Hematopoietic multipotent progenitor cell (in vitro differentiated cells): ENCODE measurements at places on chromosomes 7 and 10. TPM values are rescaled to one million over a fixed set of nuclear protein-coding genes. Genes with fewer than 3 reads are reported as not detected.
A peak's percentile ranks its signal among the peaks of the same experiment; 100 is the strongest.

DNA sequence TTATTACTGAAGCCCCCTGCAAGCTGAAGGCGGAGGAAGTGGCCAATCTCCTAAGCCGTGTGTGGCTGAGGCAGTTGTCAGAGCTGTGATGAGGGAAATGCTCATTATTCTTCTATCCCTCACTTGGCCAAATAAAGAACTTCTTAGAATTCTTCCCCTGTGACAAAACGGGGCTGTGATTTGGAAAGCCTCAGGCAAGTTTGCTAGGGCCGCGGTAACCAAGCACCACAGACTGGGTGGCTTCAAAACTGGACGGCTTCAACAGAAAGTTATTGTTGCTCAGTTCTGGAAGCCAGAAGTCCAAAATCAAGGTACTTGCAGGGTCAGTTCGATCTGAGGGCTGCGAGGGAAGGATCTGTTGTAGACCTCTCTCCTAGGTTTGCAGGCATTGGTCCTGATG is 72.3 kb upstream of the STEAP1B start:
- DNase-seq = no peak

The CALML5 gene
- not detected for total RNA-seq

- no peak for DNase-seq
Observed at GRCh38 chr10:73584737-73585136, 6.4 kb downstream of the USP54 start.

GRCh38 chr7:105838627-105839231 is 37.7 kb downstream of the ATXN7L1 start:
- DNase-seq = no peak

DNA sequence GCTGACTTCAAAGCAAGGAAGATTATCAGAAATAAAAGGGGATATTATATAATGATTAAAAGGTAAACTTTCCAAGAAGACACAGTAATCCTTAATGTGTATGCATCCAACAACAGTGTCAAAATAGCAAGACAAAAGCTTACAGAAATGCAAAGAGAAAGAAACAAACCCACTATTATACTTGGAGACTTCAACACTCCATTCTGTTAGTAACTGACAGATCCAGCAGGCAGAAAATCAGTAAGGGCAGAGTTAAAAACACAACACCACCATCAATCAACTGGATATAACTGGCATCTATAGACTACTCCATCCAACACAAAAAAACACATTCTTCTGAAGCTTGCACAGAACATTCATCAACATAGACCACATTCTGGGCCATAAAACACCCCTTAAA is 103.8 kb downstream of the OR13A1 start:
- no peak for DNase-seq

DNA sequence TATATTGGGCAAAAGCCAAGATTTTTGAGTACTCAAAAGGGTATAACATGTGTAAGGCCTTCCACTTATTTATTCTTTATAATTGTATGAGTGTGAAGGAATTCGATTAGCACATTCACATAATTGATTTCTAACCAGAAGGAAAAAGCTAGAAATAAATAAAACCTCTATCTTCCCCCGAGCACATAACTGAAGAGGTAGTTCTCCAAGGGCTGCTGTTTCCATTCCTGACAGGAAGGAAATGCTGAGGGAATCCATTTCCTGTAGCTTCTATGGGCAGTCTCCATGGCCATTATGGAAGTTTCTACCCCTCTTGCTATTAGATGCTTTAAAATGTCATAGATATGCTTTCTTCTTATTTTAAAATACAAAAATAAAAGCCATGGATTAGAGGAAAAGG is 70.5 kb upstream of the ABCB5 start:
- DNase-seq = no peak

DNA sequence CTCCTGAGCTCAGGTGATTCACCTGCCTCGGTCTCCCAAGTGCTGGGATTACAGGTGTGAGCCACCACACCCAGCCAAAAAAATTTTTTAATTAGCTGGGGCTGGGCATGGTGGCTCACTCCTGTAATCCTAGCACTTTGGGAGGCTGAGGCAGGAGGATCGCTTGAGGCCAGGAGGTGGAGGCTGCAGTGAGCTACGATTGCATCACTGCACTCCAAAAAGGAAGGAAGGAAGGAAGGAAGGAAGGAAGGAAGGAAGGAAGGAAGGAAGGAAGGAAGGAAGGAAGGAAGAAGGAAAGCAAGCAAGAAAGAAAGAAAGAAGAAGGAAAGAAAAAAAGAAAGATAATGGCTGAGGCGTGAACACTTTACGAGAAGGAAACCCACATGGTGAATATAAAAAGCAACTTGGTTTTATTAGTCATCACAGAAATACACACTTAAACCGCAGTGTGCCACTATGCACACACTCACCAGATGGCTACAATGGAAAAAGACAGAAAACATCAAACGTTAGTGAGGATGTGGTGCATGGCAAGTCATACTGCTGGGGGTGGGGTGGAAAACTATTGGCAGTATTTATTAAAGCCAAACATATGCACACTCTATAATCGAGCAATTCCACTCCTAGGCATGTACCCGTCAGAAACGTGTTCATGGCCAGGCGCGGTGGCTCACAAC is 4.4 kb upstream of the CCL26 start:
- DNase-seq = peak; percentile 56

- no peak for DNase-seq
Observed at GRCh38 chr7:5429253-5429856, 5.7 kb upstream of the TNRC18 start.

DNA sequence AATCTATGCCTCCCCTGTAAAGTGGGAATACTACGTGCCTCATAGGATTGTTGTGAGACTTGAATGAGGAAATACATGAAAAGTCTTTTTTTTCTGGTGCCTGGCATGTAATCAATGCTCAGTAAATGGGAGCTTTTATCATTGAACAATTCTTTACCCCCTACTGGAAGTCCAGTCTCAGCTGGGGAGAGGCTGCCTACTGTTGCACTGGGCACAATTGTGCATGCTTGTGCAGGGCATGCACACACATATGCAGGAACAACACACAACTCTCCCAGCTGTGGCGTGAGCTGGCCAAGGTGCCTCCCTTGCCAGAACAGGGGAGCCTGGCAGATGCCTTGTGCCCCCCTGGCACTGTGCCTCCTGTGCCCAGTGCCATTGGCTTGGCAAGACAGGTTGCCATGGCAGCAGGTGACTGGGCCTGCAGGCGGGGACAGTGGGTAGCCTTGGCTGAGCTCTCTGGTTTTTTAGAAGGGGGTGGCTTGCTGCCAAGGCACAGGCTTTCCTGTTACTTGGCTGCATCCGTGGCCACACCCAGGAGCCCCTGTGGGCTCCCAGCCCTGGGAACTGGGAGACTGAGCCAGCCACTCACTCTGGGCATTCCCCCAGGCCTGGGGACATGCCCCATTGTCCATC is 16.1 kb upstream of the PALD1 start:
- DNase-seq = peak; percentile 52

The KCTD7 gene
- total RNA-seq = 3.5 TPM

The PRXL2A gene
- total RNA-seq = 6.5 TPM

The CCDC126 gene
- total RNA-seq = 5.1 TPM

DNA sequence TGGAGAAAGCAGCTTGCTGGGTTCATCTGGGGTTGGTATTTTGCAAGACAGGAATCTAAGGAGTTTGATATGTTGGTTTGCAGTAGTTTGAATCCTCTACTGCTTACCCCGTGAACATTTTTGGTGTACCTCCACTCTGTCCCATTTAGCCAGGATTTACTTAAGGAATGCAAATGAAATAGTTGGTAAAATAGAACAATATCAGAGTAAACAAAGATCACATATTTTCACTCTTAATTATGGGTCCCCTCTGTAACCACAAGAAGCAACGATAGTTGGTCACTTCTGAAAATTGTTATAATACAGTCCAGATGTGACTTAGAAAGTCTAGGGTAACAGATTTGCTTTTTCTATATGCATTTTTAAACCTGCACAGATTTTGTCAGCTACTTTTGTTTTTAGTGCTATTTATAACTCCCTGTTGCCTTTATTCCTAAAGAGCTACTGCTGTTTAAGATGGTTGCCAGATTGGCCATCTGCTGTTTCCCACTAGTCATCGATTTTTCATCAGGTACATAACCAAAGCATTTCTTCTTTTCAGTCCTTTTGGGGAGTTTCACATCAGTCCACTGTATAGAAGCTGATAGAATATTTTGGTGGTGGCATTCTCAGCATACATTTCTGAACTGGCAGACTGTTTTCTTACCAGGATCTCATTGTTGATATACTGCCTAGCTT is 37.6 kb downstream of the MAPK8 start:
- no peak for DNase-seq

DNA sequence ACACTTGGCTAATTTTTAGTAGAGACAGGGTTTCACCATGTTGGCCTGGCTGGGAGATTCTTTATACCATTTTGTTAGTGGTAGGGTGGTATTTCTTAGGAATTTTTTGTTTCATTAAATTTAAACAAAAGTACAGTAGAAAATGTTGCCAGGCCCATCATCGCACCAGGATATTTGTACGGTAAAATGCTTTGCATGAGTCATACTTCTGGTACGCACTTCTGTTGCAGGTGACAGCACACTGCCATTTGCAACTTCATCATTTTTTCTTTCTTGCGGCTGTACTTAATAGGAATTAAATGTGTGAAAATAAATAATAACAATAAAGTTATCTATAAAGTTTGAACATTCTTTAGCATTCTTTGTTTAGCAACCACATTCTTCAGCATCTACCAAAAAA is 195.6 kb downstream of the SKAP2 start:
- DNase-seq = no peak

The ZFAND2A gene
- total RNA-seq = 23.4 TPM

DNA sequence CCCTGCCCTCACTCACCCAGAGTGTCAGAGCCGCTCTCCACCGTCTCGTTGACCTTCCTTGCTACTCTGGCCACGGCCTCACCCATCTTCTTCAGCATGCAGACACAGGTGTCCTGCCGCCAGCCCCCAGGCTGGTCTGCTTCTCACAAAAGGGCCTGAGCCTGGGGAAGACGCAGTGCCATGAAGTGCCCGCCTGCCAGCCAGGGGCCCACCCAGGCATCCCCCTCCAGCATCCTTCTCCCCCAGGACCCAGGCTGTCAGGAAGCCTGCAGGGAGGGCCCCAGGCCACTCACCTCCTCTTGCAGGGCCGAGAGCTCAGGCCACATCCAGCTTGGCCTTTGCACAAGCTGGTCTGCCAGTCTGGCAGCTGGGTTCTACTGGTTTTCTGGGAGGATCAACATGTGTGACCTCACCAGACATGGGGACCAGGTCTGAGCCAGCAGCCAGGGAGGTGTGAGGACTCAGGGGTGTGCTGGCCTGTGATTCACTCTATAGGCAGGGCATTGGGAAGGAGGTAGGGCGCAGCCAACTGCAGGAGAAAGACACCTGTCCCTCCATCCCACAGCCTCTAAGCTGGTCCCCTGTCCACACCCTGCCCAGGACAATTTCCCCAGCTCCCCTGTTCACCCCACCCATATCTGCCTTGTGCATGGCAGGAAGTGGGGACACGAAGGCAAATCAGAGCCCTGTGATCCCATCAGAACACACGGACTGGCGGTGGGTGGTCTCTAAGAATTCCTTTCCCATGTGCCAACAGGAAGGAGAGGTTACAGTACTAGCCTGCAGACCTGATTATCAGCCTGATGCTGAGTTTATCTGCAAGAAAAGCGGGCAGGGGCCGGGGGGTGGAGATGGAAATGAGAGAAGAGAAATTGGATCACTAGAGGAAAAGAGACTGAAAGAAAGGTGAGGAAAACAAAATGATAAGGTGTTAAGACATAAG is 5.7 kb downstream of the LRRC20 start:
- no peak for DNase-seq

DNA sequence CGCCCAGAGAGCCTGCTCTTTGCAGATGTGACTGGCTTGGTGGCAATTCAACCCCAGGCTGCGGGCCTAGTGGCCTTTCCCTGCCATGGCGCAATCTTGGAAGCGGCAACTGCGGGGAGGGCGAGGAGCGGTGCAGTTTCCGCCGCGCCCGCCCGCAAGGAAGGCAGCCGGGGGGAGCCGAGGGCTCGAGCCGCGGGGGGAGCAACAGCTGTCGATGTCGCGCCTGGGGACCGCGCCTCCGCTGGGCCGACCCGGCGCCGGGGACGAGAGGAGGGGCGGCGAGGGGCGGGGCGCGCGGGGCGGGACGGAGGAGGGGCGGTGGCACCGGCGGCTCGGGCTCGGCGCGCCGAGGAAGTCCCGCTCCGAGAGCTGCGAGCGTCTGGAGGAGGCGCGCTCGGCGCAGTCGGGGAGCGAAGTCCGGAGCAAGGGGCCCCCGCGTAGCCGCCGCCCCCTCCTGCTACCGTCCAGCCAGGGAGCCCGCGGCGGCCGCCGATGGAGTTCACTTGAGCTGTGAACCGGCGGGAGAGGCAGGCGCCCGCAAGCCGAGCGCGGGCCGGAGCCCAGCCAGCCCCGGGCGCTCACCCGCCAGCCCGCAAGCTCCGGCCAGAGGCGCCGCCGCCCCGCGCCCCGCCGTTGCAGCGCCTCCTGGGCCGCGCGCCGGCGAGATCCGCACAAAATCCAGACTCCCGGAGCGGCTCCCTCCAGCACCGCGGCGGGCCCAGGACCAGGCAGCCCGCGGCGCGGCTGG is 438.1 kb upstream of the GALNT17 start:
- peak; percentile 49 for DNase-seq

GRCh38 chr10:88154596-88155250 is 291.3 kb downstream of the PTEN start:
- no peak for DNase-seq

GRCh38 chr10:13891128-13892000 is 304.6 kb downstream of the PRPF18 start:
- no peak for DNase-seq

DNA sequence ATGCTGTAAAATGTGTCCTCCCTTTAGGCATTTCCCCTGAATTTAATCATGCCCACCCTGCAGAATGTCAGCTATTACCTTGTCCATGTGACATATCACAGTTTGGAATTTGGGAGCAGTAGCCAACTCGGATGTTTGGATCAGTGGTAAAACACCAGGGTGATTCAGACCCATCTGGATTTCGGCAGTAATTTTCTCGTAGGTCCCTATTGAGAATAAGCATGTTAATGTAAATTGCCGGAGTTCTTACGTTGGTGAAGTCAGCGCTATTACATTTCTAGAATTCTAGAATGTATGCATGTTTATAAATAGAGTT is 44.1 kb downstream of the HGF start:
- no peak for DNase-seq

DNA sequence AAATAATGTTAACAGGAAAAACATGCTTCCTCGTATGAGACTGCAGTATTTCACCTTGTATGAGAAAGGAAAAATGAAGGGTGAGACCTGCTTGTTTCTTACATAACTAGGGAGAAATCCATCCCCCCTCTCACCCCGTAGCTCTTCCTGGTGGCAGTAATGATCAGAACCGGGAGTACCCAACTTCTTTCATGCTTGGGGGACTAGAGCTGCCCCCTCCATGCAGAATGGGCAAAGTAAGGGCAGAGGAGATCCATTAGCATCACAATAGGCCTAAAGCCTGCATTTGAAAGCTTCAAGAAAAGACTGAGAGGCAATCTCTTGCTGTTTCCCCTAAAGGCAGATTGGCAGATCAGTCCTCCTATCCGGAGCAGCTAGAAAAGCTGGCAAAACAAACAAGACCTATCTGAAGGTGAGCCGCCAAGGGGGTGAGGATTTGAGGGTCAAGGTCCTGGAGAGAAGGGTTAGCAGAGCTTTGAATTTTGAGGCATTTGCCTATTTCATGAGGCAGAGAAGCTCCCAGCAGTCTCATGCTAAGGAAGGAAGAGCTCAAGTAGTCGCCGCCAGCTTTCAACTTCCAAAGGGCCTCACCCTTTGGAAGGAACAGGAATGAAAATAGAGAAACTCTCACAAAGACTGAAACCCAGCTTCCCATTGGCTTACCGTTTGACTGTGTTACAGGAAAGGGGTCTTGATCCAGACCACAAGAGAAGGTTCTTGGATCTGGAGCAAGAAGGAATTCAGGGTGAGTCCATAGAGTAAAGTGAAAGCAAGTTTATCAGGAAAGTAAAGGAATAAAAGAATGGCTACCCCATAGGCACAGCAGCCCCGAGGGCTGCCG is 36.2 kb downstream of the BAG3 start:
- no peak for DNase-seq

GRCh38 chr7:99429756-99430155 is 8.8 kb downstream of the PTCD1 start:
- no peak for DNase-seq
